Hindlimb muscle (tissue), 1 donor: ENCODE measurements at places on chromosomes 11 and 22. TPM values are rescaled to one million over a fixed set of nuclear protein-coding genes. Genes with fewer than 3 reads are reported as not detected.

Gene SMC1B
- polyA plus RNA-seq: 0.06 TPM

Gene EFCAB6
- polyA plus RNA-seq: 0.80 TPM

Gene OR5B21
- polyA plus RNA-seq: not detected

Gene MS4A3
- polyA plus RNA-seq: 1.1 TPM

Gene ANO1
- polyA plus RNA-seq: 5.5 TPM

Gene MYBPC3
- 0.49 TPM for polyA plus RNA-seq

Gene BDNF
- 1.0 TPM for polyA plus RNA-seq

Gene CD3D
- polyA plus RNA-seq: not detected

Gene MMP8
- 0.10 TPM for polyA plus RNA-seq
